ENCODE measurements at places on chromosomes 16 and 17.

GRCh38 chr16:90072442-90073105, 4.6 kb downstream of the PRDM7 start:
- no peak for DNase-seq

GRCh38 chr16:49587511-49587910, 213.9 kb downstream of the C16orf78 start:
- no peak for DNase-seq

DNA sequence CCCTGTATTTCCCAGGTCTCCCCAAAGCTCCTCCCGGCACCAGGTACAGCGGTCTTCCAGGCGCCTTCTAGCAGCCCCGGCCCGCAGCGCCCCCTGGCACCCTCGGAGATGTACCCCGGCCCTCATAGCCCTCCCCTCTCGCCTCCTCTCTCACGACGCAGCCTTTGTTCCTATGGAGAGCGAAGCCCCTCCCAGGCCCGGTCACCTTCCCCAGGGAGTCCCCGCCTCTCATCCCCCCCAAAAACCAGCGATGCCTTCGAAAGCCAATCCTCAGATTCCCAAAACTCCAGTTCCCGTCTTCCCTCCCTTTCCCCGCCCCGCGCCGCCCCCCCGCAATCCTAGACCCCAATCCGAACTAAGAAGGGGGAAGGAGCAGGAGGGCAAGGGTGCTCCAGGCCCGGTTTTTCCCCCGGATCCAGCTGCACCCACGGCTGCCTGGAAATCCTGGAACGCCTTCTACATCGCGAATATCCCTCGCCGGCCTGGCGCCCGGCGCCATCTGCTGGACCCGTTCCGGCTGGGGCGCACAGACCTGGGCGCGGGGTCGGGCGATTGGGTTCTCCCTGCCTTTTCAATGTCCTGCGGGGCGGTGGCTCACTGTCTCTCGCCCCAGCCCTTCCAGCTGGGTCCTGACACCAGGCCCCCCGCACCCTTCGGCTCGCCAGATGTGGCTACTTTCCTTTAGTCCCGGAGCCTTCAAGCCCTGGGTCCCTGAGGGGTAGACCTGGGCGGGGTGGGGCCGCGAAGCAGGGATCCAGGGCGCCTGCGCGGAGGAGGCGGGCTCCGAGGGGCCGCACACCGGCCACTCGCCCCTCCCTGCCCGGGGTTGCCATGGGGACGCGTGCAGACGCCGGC, at the start of gene DNAH2:
Gene DNAH2, plus strand, starts transcription at position 844 of the 855 bp plus-strand sequence. CDS start 1,991 bp downstream, outside the sequence.
- DNase-seq: peak; percentile 62

- no peak for DNase-seq
Measured at GRCh38 chr16:88478889-88479792, 26.1 kb downstream of the ZFPM1 start.

DNA sequence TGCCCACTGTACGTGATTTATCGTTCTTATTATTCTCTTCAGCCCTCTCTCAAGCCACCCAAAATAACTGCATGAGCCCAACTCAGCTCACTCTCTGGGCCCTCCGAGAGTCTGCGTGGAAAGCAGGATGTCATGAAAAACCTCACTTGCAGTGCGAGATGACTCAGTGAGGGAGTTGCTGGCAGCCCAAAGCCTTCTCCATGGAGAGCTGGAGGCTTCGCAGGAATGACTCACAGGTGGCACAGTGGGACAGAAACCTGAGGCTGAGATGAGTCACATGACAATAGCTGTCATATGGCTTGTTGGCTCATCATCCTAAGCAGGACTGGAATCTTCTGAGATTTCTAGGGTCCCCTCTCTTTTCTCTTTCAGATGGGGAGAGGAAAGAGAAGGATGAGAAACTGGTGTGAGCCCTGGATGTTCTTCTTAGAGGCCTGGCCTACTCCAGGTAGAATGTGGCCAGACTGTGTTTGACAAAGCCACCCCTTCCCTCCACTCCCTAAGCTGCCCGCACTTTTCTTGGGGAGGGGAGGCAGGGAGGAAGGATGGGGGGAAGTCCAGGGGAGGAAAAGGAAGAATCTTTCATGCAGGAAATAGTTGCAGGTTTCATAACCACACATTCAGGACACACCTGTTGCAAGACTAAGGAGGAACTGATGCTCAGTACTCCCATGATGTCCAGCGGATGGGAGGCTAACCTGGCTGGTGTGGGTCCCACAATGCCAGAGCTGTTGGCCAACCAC, 160.6 kb upstream of the RPL38 start:
- DNase-seq: no peak

GRCh38 chr17:37368577-37368976, 7.2 kb upstream of the C17orf78 start:
- DNase-seq: no peak

DNA sequence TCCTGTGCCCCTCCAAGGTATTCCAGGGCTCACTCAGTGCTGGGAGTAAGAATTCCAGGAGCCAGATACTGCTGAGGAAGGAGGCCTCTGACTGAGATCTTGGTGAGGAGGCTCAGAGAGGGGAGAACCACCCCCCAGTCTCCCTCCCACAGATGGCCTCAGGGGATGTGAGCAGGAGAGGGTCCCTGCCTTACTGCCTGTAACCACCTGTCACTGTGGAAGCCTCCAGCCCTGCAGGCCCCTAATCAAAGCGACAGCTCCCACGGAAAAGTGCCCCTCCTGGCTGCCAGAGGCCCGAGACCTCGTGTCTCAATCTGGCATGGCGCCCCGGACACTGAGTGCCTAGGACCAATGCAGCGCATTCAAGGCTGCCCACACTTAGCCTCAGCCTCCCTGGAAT, 7.7 kb upstream of the C17orf113 start:
- no peak for DNase-seq
